ENCODE measurements at places on chromosomes 2 and 18.

GRCh38 chr2:232949016-232949415 lies 64.0 kb downstream of the NGEF start:
- no peak for DNase-seq

DNA sequence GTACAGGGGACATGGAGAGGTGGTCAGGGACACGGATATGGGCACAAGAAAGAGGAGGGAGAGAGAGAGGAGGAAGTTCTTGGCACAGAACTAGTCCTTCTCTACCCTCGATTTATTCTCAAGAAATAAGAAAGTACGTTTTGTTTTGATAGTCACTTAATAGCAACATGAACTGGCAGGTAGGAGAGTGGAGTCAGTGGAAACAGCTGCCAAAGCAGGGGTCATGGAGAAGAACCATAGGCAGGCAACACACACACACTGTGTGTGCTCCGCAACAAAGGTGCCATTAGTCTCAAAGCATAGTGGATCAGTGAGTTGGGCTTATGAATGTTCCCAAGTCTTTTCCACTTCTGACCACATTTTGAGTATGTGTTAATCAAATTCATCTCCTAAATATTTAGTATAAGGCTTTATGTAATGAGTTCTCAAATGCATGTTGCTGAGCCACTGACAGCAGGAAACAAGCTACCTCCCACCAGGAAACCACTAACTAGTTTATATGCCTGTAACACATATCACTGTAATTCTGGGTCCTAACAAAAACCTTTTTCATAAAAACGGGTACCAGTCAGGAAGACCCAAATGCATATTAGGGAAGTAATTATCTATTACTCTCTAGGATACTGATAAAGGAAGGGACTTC lies 41.1 kb downstream of the IWS1 start:
- no peak for DNase-seq

DNA sequence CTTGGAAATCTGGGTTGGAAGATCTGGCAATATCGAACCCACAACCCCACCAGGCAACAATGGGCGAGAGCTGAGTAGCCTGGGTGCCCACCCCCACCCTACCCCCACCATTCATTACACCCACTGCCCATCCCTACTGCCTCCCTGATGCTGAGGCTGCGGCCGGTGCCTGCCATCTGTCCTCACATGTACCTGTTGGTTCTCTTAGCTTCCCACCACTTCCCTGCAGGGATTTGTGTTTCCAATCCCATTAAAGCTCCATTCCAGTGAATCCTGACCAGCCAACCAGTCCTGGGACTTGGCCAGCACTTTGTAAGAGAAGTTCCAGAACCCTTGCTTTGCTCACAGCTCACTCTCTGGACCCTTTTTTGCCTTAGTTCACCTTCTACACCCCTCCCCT lies 163.0 kb upstream of the SH3BP4 start:
- no peak for DNase-seq

DNA sequence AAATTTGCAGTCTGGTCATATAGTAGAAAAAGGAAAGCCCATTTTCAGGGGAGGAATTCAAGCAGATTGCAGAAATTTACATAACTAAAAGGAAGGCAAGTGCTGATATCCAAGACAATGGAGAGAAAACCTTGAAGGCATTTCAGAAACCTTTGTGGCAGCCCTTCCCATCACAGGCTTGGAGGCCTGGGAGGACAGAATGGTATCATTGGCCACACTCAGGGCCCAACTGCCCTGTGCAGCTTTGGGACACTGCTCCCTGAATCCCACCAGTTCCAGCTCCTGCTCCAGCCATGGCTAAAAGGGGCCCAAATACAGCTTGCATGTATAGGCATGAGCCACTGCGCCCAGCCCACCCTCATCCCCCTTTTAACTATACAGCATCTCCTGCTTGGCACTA lies 81.1 kb upstream of the NYAP2 start:
- no peak for DNase-seq

DNA sequence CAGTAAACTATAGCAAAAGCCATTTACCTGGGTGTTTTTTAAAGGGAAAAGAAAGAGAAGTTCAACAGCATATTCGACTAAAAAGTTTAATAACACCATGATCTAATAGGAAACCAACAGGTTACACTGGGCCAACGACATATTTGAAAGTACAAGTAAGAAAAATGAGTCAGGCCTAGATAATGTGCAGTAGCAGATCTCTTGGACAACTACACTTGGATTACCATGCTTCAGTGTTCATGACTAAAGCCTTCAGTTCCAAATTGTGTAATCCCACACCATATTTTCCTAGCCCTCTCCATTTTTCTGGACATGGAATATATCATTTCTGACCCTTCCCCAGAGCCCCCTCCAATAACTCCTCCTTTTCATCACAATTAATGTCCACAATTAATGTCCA lies 39.1 kb upstream of the FIGN start:
- DNase-seq, result no peak

- DNase-seq, result no peak
These were observed 99.8 kb upstream of the ZNF397 start for GRCh38 chr18:35141077-35141476.

DNA sequence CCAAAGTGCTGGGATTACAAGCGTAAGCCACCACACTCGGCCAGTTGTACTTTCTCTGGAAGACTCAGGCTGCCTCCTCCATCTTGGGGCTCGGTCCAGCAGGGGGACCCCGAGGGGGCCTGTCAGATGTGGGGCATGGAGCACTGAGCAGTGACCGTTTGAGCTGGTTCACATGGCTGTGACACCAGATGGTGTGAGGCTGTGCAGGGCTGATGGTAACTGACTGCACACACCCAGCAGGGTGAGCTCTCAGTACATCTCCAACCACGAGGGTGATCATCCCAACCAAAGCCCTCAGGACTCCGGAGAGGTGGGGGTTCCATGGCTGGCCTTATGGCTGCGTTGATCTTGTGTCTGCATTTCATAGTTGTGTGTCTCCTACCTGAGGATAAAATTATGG lies 63.4 kb downstream of the FAM168B start:
- no peak for DNase-seq

GRCh38 chr2:133682906-133683305 lies 114.6 kb upstream of the NCKAP5 start:
- DNase-seq, result no peak

- DNase-seq, result no peak
These were observed 7.6 kb upstream of the METTL21A start for GRCh38 chr2:207632575-207633493.

DNA sequence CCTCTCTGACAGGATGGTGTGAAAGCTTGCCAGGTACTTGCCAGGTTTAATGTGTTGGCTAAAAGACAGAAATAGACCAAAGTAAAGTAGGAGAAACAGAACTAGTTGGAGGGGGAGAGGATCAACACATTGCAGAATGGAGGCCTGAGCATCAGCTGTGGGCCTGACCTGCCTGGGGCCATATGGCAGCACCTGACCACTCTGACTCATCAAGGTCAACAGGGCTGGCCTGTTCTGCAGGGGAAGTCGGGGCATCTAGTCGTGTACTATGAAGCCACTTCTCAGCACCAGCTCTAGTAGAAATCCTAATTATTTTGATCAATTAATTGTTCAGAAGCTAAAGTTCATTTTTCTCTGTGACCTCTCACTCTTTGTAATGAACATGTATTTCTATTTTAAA lies 35.8 kb upstream of the NOSTRIN start:
- no peak for DNase-seq

GRCh38 chr2:133077269-133077822 lies 407.3 kb upstream of the LYPD1 start:
- no peak for DNase-seq

DNA sequence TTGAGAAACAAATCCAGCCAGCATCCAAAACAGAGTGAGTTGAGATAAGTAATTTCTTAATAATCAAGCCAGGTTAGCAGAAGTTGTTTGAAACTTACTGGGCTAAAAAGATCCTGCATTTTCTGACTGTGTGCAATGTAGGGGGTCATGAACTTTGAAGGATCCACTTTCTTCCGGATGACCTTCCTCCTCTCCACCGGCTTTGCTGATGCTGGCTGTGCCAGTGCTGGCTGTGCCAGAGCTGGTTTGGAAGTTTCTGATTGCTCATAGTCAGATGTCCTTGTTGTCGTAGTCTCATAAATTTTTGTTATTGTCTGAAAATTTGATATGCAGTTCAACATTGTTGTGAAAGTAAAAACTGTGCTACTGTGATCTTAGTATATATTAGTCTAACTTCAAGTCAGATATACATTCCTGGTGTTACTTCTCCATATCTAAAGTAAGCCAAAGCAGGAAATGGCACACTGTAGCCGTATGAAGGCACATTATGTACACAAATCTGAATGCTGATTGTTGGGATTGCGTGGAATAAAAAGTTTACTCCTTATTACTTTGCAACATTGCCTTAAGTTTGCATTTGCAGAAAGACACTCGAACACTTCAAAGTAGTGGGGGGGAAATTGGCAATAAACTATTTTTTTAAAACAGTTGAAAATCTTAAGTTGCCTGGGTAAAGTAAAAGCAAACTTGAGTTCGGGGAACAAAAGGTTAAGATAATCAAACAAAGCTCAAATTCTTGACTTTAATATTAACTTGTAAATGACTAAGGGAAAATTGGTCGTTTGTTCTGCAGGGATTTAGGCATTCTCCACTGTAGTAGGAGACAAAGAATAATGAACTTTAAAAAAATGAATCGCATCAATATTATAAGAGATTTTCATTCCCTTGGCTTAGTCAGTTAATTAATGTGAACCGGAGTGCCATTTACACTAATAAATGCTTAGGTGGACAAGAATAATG lies 6.4 kb downstream of the NEB start:
- DNase-seq, result no peak

DNA sequence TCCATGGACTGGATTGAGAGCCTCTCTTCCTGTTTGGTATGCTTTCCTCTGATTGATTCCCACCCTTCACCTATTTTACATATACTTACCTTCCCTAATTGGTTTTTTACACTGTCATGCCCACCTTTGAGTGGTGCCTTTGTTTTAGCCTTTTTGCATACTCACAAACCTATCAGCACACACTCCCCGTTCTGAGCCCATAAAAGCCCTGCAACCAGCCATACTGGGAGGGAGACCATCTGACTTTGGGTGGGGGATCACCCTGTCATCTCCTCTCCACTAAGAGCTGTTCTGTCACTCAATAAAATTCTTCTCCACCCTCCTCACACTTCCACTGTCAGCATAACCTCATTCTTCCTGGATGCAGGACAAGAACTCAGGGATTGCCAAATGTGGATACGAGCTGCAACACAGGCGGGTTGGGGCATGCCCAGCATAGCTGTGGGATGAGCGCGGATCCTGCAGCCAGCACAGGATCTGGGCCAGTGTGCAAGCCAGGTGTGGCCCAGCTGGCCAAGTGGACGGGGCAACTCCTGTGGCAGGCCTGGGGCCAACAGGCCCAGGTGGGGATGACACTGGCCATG lies 9.4 kb upstream of the MOB1A start:
- no peak for DNase-seq

- DNase-seq, result no peak
These were observed 18.5 kb downstream of the NEURL3 start for GRCh38 chr2:96486696-96487095.

DNA sequence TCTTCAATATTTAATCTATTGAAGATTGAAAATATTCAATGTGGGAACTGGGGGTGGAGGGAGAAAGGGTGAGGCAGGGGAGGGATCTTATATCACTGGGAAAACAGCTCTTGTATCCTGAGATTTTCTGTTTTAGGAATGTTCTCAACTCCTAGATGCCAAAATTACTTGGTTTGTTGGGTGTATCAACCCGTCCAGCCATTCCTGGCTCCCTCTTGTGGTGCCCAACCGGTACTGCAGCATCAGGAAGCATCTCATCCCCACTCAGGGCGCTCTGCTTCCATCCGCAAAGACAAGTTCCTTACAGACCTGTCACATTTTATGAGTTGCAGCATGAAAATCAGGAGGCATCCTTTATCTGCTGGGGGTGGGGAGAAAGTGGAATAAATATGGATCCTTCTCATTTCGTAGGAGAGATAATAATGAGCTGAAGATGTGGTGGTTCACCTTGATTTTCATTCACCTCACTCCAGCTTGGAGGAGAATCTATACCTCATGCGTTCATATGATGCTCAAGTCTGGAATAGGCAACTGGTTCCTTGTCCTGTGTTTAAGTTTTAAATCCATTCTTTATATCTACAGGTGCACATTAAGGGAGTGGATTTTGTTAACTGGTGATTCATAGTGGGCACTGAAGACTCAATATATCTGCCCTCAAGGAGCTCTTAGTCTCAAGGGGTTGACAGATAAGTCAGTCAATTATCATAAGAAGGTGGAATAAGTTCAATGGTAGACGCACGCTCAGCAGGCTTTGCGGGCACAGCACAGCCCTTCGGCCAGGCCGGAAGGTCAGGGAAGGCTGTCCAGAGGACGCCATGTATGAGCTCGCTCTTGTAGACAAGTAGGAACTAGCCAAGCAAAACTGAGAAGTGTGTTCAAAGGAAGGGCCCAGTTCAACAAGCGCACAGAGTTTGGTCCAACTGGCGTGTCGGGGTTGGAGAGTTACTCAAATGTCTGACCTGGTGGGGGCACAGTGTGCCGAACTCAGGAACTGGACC lies 127.3 kb downstream of the RNF144A start:
- peak; percentile 49 for DNase-seq

GRCh38 chr18:44586782-44587524 lies 93.7 kb upstream of the SETBP1 start:
- DNase-seq, result no peak

DNA sequence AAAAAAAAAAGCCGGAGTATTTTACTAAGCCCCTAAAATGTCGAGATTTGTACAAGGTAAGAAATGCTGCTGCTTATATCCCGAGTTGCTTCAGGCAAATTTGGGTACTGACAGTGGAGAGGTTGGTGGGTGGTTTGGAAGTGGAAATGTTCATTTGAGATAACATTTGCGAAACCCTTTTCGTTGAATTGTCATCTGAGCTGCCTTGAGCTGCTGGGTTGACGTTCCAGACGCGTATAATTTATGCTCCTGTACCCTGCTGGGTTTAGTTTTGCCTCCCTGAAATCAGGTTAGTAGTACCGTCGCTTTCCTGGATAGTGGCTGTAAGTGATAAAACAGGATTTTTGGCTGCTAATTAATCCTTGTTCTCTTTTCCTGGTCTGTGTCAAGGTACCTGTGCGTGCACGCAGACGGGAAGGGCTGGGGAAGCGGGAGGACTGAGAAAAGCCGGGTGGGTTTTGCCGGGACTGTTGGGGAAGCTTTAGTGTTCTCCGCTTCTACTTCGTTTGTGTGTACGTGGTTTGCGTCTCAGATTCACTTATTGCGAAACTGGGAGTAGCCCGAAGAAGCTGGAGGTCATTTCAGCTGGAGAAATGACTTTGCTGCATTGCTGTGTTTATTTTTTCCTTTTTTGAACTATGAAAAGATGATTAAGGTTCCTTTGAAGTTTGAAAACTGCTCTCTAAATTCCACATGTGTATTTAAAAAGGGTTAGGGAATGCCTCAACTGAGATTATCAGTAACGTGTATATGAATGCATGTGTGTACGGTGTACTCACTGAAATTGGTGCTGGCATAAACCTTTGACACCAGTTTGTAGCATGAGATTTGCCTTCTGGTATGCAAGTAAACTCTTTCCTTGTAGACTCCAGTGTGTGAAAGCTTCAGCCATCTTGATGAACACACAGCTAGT lies 709 bp downstream of the UGP2 start:
- DNase-seq, result no peak

GRCh38 chr2:51387235-51387634 lies 355.3 kb upstream of the NRXN1 start:
- no peak for DNase-seq

All from activated CD8-positive, alpha-beta memory T cell treated with anti-CD3 and anti-CD28 coated beads for 1 hour (primary cell).